Right renal pelvis (tissue), 4 donors: ENCODE measurements at places on chromosomes 5 and 9. TPM values are rescaled to one million over a fixed set of nuclear protein-coding genes. Genes with fewer than 3 reads are reported as not detected.

DNA sequence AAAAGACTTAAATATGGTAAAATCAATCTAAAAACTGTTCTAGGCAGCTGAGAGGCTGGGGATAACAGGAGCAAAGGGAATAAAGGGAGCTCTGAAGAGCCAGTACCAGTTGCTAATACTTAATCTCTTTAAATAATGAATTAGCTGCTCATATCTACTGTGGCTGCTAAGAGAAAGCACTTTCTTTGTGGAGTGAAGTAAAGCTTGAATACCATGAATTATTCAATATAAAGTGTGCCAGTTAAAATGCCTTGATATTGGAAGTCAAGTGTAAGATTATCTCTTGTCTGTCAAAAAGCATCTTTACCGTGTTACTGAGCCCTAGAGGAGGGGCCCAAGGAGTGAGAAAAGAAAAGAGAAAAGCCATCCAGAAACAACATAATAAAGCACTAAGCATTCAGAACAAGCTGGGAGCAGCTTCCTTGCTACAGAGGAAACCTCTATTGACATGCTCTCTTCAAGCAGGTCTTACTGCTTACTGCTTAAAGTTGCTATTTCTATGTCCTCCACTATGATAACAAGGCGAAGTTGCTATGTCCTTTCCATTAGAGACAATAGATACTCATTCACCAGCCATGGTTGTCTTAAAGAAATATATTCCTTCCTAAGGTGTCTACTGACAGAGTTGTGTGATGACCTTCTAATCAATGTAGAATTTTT, 297.4 kb downstream of the CETN3 start:
- DNase-seq: no peak

- DNase-seq: no peak
Measured at GRCh38 chr5:95617057-95617456, 2.8 kb upstream of the GPR150 start.

GRCh38 chr9:89482056-89482851, 15.7 kb downstream of the SEMA4D start:
- DNase-seq: no peak

CACFD1 gene
- polyA plus RNA-seq: 25.4 TPM

GARNL3 gene
- 15.2 TPM for polyA plus RNA-seq

TMEM252 gene
- polyA plus RNA-seq: 8.7 TPM

ELP1 gene
- polyA plus RNA-seq: 46.9 TPM

DNA sequence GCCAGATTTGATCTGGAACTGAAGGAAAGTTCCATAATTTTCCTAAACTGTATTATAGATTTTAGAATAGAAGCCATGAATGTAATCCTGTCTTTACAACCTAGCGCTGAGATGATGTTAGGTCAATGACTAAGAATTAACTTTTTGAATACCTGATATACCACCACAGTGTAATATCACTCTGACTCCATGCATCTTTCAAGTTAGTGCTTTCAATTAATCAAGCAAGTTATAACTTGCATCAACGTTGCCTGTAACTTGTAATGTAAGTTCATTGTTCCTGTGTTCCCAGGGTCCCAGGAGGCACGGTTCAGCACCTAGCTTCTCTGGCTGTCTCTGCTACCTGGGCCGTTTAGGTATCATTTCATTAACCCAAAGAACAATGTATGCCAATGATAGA, 139.3 kb downstream of the CSNK1G3 start:
- DNase-seq: no peak

GRCh38 chr5:140075371-140075770, 32.3 kb upstream of the NRG2 start:
- DNase-seq: no peak

IQGAP2 gene
- 67.9 TPM for polyA plus RNA-seq

ADAMTS2 gene
- polyA plus RNA-seq: 10.9 TPM

OTP gene
- polyA plus RNA-seq: not detected

- no peak for DNase-seq
Measured at GRCh38 chr9:87386490-87387025, 111.1 kb upstream of the DAPK1 start.

GRCh38 chr9:38727497-38728001, 7.6 kb upstream of the FAM240B start:
- no peak for DNase-seq

GRCh38 chr5:179610109-179610902, 13.2 kb downstream of the HNRNPH1 start:
- no peak for DNase-seq

DNA sequence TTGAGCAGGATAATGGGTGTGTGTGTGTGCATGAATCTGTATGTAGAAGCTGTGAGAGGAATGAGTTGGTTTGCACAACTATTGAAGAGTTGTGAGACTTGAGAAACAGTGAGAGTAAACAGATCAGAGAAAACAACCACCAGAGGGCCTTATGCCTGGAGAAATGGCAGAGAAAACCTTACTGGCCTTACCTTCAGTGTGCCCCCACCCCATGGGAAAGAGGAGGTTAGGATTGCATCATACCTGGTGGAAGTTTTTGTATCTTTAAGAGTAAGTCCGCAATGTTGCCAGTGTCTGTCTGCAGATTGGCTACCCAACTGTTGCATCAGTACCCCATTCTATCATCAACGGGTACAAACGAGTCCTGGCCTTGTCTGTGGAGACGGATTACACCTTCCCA, 1909.4 kb upstream of the WWC1 start:
- DNase-seq: no peak

GRCh38 chr9:21802418-21803000, at the start of gene MTAP:
Gene MTAP (plus strand): TSS chr9:21802636. CDS start chr9:21802749, 113 bp downstream.
- peak; percentile 90 for DNase-seq

GRCh38 chr5:111131356-111131755, 39.2 kb downstream of the WDR36 start:
- DNase-seq: no peak

DNA sequence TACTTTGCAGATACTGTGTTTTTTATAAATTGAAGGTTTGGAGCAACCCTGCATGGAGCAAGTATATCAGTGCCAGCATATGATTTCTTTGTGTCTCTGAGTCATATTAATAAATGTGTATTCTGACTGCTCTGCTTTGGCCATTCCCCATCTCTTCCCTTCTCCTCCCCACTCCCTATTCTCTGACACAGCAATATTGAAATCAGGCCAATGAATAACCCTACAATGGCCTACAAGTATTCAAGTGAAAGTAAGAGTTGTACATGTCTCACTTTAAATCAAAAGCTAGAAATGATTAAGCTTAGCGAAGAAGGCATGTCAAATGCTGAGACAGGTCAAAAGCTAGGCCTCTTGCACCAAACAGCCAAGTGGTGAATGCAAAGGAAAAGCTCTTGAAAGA, 82.2 kb upstream of the TLX3 start:
- DNase-seq: no peak

PRRX2 gene
- 1.1 TPM for polyA plus RNA-seq

THBS4 gene
- polyA plus RNA-seq: 18.1 TPM

DNA sequence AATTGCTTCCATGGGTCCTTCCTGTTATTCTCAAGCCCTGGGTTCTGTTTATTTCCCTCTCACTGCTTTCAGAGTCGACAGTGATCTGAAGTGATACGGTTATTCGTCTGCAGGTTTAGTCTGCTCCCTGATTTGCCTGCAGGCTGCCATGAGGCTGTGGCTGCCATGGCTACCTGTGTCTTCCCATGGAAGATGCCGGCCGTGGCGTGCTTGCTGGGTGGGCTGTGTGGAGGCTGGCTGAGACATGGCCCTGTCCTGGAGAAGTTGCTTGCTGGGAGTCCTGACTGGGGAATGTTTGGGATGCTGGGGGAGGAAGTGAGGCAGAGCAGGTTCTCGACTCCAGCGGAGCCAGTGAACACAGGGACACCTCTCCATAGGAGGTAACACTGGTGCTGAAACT, 104.1 kb upstream of the TBC1D2 start:
- DNase-seq: no peak

RFX3 gene
- polyA plus RNA-seq: 14.5 TPM

DNA sequence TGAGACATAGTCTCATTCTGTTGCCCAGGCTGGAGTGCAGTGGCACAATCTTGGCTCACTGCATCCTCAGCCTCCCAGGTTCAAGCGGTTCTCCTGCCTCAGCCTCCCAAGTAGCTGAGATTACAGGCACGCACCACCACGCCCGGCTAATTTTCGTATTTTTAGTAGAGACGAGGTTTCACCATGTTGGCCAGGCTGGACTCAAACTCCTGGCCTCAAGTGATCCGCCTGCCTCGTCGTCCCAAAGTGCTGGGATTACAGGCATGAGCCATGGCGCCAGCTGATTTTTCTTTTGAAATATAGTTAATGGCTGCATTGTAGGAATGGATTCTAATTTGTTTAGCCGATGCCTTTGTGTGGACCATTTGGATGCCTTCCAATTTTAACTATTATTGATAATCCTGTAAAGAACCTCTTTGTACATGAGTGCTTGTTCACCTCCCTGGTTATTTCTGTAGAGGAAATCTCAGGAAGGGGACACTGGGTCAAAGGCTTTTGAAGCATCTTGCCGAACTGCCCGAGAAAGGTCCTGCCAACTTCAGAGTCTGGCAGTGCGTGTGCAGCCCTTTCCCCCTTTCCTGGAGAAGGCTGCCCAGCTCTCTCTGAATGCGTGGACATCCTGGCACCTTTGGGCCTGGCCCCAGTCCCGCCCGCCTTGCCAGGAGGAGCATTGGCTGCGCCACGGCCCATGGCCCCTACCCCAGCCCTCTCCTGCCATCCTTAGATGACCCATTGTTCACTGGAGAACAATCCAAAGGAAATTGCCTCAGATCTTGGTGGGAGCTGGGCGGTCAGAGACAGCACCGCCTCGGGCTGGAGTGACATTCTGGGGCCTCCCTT, 8.9 kb upstream of the NUP214 start:
- no peak for DNase-seq

DNA sequence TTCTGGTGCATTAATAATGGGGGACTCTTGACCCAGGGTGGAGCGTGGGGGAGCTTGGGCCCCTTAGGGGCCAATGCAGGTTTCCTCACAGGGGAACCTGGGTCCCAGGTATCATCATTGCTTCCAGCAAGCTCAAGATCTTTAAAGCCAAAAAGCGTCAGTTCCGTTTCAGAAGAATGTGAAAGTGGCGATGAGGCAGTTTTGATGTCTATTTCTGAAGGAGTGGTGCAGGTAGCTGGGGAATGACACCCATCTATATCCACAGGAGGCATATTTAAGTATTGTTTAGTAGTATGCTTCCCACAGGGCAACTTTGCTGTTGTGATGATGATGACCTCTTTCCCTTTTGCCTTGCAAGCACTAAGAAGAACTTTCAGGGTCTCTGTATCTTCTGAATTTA, 10.8 kb downstream of the ANKRD34B start:
- DNase-seq: no peak

- no peak for DNase-seq
Measured at GRCh38 chr9:115597330-115597895, 479.5 kb upstream of the TNC start.

DNA sequence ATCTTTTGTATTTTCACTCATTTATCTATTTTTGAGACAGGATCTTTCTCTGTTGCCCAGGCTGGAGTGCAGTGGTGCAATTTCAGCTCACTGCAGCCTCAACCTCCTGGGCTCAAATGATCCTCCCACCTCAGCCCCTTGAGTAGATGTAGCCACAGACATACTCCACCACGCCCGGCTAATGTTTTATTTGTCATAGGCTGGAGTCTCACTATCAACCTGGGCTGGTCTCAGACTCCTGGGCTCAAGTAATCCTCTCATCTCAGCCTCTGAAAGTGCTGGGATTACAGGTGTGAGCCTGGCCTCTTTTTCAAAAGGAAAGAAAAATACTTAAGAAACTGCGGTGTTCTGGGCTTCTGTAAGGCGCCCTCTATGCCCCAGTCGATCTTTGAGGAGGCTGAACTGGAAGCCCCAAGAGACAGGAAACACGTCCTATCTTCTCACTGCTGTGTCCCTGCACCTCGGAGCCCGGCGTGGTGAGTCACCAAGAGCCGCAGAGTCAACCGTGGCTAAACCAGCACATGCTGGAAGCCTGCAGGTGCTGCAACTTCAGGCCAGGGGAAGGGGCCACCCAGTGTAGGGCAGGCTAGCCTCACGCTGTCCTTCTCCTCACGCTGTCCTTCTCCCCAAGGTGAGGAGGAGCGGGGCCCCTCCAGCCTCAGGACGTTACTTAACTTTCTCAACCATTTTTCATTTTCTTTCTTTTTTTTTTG, 15.2 kb upstream of the LHX3 start:
- DNase-seq: no peak

WDR38 gene
- polyA plus RNA-seq: 0.38 TPM

- DNase-seq: no peak
Measured at GRCh38 chr9:131899296-131900228, 159.7 kb upstream of the RAPGEF1 start.

GBA2 gene
- 118 TPM for polyA plus RNA-seq

- DNase-seq: no peak
Measured at GRCh38 chr9:116639251-116639741, 47.8 kb upstream of the TRIM32 start.

IL4 gene
- polyA plus RNA-seq: not detected

DNA sequence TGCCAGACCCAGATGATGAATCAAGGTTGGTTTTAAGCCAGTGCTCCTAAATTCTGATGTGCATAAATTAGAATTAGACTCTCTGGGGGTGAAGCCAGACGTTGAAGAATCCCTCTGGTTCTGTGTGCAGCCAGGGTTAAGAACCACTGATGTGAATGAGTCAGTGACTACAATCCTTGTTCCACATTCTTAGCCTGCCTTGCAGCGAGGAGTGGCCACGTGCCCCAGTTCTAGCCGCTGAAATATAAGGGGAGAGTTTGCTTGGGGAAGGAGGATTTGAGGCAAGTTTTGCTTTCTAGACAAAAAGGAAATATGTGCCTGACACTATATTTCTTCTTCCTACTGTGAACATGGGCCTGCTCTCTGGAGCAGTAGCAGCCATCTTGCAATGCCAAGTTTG, 34.2 kb upstream of the MSH3 start:
- DNase-seq: no peak

- no peak for DNase-seq
Measured at GRCh38 chr5:150797384-150797783, 18.8 kb downstream of the SMIM3 start.

OBP2B gene
- polyA plus RNA-seq: not detected

DNA sequence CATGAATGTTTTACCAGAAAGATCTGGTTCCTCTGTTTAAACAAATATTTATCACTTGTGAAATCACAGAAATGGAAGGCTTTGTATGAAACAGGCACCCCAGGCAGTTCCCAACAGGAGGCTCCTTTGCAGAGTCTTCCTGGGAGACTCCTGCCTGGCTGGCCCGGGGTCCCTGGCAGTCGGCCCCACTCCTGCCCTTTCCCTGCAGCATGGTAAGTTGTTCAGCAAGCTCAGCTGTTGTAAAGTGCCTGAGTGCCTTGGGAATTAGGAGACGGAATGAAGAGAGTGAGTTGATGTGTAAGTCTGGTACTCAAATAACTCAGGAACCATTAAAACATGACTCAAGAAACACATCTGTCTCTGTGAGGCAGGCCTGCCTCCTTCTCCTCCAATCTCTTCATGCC, 17.5 kb upstream of the LHFPL2 start:
- DNase-seq: no peak

DNA sequence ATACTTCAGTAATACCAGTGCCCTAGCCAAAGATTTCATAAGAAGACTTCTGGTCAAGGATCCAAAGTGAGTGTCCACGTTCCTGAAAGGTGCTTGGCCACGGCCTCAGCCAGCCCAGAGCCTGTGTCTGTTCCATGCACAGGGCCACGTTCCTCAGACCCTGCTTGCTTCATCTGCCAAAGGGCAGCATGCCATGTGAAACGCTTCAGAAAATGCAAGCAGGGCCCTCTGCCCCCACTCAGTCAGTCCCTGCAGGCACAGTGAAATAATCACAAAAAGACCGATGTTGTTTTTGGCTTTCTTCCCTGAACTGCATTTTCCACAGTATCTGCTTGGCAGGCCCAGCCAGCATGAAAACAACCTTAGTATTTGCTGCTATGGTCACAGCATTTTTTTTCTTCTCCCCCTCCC, 85.5 kb upstream of the CTSL start:
- peak; percentile 45 for DNase-seq

TAF11L14 gene
- polyA plus RNA-seq: not detected

TMEFF1 gene
- polyA plus RNA-seq: 4.2 TPM

- DNase-seq: no peak
Measured at GRCh38 chr5:56588131-56588487, 227.2 kb upstream of the MAP3K1 start.
